ENCODE measurements at places on chromosomes 13 and 19.

DNA sequence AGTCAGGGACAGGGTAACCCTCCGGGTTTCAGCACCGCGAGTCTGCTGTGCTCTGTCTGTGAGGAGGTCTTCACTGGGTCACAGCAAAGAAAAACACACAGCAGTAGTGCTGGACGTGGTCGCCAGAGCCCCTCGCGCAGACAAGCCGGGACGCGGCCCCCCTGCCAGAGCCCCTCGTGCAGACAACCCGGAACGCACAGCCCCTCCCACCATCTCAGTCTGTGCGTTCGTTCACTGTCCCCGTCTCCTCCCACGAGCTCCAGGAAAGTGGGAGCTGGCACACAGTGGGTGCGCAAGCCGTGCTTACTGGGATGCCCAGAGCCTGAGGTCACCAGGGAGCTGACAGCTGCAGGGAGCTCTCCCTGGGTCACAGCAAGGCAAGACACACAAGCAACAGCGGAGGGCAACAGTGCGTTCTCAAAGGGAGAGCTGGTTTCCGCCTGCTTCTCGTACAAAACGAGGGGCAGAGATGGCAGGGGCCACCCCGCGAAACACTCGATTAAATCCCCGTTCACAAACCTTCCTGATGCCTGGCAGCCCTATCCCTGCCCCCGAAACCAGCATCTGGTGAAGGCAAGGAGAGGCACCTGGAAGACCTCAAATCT lies 3.2 kb upstream of the PLPP2 start:
- DNase-seq: peak; percentile 67

DNA sequence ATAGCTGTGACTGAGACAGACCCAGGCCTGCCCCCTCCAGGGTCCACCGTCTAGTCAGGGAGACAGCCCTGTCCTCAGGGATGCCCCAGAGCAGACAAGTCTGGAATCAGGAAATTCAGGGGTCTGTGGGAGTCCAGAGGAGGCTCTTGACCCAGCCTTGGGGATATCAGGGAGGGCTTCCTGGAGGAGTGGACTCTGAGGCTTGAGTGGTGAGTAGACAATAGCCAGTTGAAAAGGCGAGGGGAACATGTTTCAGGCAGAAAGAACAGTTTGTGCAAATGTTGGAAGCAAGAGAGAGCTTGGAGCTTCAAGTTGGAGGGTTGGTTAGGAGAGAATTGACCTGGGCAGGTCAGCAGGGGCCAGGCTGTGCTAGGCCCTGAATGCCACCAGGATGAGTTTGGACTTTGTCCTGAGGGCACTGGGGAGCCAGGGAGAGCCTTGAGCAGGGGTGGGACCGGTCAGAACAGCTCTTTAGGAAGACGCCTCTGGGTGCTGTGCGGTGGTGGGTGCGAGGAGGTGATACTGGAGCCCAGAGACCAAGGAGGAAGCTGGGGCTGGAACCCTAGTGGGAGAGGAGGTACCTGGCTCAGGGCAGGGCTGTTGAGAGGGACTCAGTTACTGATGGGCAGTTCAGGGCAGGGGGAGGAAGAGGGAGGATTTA lies 2.7 kb downstream of the CCDC9 start:
- DNase-seq: no peak

DNA sequence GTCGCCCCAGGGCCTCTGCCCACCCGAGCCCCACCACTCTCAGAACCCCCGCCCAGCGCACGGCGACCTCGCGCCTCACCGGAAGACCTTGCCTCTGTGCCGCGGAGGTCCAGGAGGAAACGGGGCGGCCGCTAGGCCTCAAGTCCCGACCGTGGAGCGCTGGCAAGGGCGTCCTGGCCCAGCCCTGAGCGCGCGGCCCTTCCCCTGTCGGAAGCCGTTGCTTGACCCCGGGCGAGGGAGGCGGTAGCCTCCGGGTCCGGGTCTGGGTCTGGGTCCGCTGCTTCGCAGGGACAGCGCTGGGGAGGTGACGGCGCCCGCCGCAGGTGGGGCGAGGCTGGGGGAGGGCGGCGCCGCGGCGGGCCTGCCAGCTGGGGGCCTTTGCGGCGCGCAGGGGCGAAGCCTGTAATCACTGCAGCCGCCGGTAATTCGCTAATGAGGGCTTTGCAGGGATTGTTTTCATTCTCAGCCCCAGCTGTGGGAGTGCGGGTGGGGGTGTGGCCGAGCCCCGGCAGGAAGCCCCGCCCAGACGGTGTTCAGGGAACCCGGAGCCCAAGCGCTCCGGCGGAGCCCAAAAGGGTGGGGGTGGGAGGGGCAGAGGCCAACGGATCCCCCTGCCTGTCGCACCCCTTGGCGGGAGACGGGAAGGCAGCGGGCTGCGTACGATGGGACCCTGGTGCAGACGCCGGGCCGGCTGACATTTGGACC lies 8.6 kb downstream of the C19orf25 start:
- DNase-seq: peak; percentile 94

- no peak for DNase-seq
These were observed 6.6 kb downstream of the C13orf46 start for GRCh38 chr13:113967206-113967720.

- DNase-seq: no peak
These were observed 69.2 kb downstream of the ZNF100 start for GRCh38 chr19:21698215-21698614.

- no peak for DNase-seq
These were observed at the start of gene ZNF536 for GRCh38 chr19:30371960-30372824. ZNF536 (plus strand) TSS chr19:30372384; CDS start chr19:30443563, 71,179 bp downstream.

GRCh38 chr13:77422724-77423123 lies 95.8 kb upstream of the MYCBP2 start:
- no peak for DNase-seq

DNA sequence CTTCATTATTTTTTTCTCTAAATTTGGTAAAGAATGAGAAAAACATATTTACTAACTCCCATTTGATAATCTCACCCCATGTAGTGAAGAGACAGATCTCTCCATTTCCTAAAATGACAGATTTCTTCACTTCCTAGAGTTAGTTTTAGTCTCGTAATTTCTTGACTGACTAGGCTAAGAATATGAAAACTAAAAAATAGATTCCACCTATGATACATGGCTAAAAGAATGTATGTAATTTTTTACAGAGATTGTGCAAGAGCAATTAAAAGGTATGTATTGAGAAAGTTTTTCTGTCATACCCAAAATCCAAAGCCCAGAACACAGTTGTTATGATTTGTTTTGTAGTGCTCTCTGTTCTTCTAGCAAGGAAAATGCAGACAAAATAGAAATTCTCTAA lies 9.5 kb downstream of the NALCN start:
- no peak for DNase-seq

GRCh38 chr19:27672309-27673047 lies 1540.5 kb downstream of the UQCRFS1 start:
- DNase-seq: no peak

DNA sequence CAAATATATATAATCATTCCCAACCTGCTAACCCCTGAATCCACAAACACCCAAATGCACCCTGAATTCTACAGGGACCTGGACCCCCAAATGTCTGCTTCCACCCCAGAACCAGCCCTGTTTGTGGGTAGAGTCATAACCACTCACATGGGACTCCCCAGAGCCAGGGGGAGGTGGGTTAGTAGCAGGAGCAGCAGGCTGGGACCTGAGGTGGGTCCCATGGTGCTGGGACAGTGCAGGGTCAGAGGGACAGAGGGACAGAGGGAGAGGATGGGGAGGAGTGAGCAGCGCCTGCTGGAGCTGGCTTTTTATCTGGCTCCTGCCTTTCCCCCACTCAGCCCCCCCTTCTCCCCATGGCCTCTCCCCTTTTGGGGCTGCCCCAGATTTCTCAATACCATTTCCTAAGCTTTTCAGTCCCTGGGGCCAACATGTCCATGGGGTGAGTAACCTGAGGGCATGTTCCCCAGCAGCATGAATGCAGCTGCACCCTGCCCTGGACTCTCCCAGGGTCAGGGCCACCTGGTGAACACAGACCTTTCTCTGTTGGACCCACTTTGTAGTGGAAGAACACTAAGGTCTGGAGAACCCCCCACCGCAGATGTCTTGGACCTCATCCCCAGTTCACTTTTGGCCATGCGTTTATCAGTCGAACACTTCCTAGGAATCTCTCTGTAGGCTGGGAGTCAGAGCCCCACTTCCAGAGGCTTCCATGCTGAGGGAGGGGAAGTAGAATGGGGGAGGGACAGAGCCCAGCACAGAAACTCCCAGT lies at the start of gene C3:
Gene C3, minus strand, starts transcription at position 282 of the 769 bp plus-strand sequence. Its CDS starts 61 bp downstream, at position 221.
- DNase-seq: no peak

GRCh38 chr13:51600703-51601102 lies 16.4 kb downstream of the WDFY2 start:
- no peak for DNase-seq

DNA sequence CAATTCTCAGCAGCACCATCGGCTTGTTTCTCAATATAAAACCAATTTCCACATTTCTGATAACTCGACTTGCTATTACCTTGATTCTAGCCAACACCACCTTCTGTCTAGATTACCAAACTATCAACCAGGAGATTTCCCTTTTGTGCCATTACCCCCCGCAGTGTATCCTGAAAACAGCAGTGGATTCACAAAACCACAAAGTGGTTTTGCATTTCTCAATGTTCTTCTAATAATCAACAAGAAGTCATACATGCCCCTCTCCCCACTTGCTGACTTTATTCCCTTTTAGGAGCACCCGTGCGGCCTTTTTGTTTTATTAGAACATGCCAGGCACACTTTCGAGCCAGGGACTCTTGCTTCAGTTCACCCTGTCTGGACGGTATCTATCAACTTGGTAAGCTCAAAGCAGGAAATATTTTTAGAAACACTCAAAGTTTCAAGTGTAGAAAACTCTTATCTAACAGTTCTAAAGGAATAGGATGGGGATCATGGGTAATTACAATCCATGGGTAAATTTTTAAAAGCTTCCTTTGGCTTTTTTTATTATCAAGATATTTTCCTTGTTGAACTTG lies 967.4 kb downstream of the EFNB2 start:
- DNase-seq: no peak

DNA sequence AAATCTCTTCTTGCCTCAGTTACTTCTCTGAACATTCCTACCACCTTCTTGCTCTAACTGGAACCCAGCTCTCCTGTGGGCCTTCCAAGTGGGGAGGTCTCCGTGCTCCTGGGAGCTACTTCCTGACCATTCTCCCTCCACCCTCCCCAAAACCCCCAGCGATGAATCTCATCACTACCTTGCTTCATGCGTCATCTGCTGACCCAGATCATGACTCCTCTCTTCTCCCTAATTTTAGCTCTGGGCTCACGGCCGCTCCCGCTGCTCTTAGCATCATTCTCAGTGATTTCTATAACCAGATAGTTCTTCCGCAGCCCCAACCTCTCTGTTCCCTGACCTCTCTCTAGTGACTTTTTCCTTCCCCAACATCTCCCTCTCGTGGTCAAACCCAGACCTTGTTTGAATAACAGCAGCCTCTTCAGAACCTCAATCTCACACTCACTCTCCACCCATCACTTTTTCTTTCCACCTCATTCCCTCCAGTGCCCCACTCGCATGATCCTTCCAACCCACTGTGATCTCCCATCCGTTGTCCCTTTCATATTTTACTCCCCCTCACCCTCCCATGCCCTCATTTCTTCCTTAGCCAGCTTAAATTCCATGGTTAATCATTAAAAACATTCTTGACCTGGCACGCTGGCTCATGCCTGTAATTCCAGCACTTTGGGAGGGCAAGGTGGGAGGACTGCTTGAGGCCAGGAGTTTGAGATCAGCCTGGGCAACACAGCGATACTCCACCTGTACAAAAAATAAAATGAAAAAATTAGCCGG lies 21.8 kb downstream of the MRPS12 start:
- DNase-seq: peak; percentile 60

GRCh38 chr19:3098141-3098514 lies 4.0 kb downstream of the GNA11 start:
- no peak for DNase-seq

- no peak for DNase-seq
These were observed 77.2 kb downstream of the DACH1 start for GRCh38 chr13:71789693-71790329.

DNA sequence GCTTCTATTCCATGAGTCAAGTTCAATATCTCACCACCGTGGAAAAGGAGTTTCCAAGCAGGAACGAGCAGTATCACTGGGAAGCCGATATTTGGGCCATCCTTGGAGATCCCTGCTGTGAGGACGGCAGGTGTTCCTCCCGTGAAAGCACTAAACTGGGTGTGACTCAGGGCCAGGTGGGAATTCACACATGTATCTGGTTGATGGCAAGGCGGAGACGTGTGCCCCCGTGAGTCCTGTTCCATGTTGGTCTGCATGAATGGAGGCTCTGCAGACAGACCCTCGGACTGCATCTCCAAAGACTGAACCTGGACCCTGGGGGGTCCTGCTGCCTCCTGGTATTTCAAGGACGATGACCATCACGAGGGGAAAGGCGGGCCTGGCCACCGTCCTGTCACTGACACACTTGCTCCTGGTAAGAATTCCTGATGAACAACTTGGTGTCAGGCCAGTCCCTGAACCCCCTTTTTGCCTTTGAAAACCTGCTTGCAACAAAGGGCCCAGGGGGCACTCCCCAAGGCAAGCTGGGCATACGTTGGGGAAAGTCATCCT lies 22.8 kb upstream of the GAS6 start:
- peak; percentile 37 for DNase-seq

DNA sequence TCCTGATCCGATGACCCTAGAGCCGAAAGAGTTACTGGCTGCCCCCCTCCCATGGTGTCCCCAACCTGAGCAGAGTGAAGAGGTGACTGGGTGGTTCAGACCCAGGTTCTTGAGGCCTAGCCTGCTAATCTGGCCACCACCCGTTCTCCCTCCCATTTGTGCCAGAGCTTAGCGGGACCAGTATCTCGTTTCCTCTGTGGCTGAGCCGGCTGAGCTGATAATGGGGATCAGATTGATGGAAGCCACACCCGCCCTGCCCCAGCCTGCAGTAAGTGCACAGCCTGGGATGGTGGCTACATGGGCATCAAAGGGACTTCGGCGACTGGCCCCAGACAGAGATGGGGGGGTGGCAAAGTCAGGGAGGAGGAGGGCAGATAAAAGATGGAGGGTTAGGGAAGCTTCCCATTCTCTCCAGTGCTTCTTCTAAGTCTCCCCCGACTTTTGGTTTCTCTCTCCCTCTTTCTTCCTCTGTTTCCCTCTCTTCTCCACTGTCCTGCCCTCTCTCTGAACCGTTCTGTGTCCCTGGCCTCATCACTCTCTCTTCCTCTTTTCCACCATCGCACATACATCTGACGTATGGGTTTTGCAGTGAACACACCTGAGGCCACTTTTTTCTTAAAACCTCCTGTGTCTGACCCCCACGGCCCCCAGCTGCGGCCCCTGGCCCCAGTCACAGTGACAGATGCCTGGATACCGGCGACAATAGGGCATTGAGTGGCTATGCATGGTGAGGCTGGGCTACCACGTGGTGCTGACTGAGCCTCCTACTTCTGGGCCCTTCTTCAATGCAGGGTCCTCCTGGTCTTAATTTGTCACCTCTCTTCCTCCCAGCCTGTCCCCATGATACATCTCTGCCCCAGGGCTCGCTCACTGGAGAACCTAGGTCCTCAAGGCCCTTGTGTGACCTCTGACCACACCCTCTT lies 2.4 kb downstream of the ELAVL3 start:
- DNase-seq: no peak

DNA sequence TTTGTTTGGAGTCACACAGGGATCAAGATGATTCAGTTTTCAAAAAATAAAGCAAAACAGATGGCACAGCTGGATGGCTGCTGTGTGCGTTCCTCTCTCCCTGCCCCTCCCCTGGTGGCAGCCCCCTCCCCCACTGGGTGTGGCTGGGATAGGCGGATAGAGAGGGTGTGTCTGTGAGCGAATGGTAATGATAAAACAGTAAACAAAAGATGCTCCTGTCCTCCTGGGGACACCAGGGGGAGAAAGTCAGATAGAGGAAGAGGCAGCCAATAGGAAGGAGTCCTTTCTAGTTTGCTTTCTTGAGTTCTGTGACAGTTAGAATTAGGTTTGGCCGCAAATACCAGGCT lies 6.5 kb downstream of the TMEM255B start:
- no peak for DNase-seq

Measured in NCI-H1417 (cell line).